ENCODE measurements at places on chromosomes 1 and 21. TPM values are rescaled to one million over a fixed set of nuclear protein-coding genes. Genes with fewer than 3 reads are reported as not detected.

DNA sequence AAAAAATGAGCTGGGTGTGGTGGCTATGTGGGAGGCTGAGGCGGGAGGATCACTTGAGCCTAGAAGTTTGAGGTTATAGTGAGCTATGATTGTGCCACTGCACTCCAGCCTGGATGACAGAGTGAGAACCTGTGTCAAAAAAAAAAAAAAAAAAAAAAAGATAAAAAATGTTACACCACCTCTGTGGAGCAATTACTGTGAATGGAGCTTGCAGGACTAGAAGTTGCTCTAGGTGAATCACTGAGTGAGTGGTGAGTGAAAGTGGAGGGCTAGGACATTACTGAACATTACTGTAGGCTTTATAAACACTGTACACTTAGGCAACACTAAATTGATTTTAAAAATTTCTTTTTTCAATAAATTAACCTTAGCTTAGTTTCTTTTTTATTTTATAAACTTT is 21.9 kb downstream of the TLCD4 start:
- H3K4me1 ChIP-seq = no peaks in the 10 kb centered on the region
- H3K27ac ChIP-seq = no peak overlapping the region
- peaks cover 6% of the 10 kb centered on the region for H3K27me3 ChIP-seq
- no peak for DNase-seq
- H3K36me3 ChIP-seq = no peaks in the 10 kb centered on the region

DNA sequence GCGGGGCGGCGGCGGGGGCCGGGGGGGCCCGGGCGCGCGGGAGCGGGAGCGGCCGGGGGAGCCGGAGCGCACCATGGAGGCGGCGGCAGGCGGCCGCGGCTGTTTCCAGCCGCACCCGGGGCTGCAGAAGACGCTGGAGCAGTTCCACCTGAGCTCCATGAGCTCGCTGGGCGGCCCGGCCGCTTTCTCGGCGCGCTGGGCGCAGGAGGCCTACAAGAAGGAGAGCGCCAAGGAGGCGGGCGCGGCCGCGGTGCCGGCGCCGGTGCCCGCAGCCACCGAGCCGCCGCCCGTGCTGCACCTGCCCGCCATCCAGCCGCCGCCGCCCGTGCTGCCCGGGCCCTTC is 546 bp downstream of the SKI start:
- peaks cover 6% of the 10 kb centered on the region for H3K36me3 ChIP-seq
- H3K27me3 ChIP-seq = no peaks in the 10 kb centered on the region
- peak overlapping the region; percentile 96 for H3K27ac ChIP-seq
- peaks cover 31% of the 10 kb centered on the region for H3K4me1 ChIP-seq
- peak overlapping the region; percentile 92 for H3K4me3 ChIP-seq
- no peak for DNase-seq

- no peak for DNase-seq
- H3K4me1 ChIP-seq = no peaks in the 10 kb centered on the region
- H3K4me3 ChIP-seq = no peak overlapping the region
- H3K27ac ChIP-seq = no peak overlapping the region
- peaks cover 51% of the 10 kb centered on the region for H3K27me3 ChIP-seq
Measured at GRCh38 chr21:35563885-35564451, 496.4 kb downstream of the SETD4 start.

DNA sequence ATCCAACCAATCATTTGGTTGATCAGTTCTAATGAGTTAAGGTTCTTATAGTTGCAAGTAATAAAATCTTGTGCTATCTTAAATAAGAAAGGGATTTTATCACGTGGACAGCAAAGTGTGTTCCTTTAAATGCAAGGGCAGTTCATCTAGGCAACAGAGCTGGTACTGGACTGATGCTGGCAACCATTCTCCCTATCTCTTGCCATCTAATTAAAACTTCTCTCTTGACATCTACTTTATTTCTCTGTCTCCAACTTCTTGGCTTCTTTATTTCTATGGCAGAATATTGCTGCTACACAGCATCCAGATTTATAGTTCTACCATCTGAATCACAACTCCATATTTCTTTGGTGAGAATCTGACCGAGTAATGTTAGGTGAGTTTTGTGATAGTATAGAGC is 115.2 kb upstream of the CACYBP start:
- no peak overlapping the region for H3K4me3 ChIP-seq
- DNase-seq = no peak
- H3K4me1 ChIP-seq = peaks cover 11% of the 10 kb centered on the region
- no peak overlapping the region for H3K27ac ChIP-seq
- H3K36me3 ChIP-seq = peaks cover 2% of the 10 kb centered on the region

- no peak for DNase-seq
- peaks cover 3% of the 10 kb centered on the region for H3K36me3 ChIP-seq
- no peak overlapping the region for H3K4me3 ChIP-seq
- H3K27ac ChIP-seq = no peak overlapping the region
Measured at GRCh38 chr21:45010096-45010495, 64.3 kb upstream of the ADARB1 start.

DNA sequence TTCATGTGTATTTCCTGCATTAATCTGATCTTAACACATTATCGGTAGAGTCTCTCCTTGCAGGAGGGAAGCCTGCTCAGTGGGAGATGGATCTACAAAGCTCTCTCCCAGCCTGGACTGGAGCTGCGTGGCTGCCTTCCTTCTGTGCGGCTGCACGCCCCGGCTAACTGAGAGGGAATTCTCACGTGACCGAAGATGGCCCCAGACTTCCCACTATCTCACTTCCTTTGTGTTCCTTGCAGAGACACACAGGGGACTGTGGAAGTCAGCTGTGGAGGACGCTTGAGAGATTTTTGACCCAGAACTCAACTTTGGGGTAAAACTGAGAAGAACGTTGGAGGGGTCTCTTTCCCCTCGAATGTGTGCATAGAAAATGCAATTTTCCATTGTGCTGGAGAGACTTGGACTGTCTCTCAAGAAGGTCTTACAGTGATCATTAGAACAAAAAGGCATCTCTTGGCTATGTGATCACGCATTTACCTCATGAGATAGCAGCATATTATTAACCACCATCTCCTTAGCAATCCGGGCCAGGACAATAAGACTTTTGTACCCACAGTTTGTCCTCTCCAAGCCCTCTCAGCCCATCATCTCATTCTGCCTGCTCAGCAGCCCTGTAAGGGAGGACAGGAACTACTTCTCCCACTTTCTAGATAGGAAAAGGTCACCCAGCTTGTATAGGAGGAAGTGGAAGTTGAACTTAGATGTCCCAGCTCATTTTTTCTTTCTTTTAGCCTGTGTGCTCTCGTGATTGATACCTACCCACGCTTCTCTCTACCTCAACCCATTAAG is 49.3 kb upstream of the TARBP1 start:
- H3K4me1 ChIP-seq = peaks cover 8% of the 10 kb centered on the region
- H3K36me3 ChIP-seq = peaks cover 2% of the 10 kb centered on the region
- no peak for DNase-seq
- H3K27ac ChIP-seq = no peak overlapping the region
- no peak overlapping the region for H3K4me3 ChIP-seq

GRCh38 chr1:92544756-92545165 is 58.0 kb upstream of the GFI1 start:
- H3K4me3 ChIP-seq = no peak overlapping the region
- no peaks in the 10 kb centered on the region for H3K4me1 ChIP-seq
- H3K27me3 ChIP-seq = no peaks in the 10 kb centered on the region

DNA sequence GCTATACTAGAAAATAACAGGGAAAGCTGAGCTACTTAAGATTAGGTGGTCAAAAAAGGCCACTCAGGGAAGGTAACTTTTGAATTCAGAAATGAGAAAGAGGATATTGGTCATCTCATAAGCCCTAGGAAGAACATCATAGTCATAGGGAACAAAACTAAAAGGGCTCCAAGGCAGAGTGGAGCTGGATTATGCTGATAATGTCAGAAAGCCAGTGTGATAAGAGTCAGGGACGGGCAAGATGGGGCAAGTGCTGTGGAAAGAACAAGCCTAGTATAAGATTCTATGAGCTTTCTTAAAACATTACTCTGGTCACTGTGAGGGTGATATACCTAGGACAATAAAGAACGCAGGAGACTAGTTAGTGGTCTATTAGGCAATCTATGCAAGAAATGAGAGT is 106.6 kb downstream of the DUSP10 start:
- no peaks in the 10 kb centered on the region for H3K36me3 ChIP-seq
- DNase-seq = no peak
- no peak overlapping the region for H3K27ac ChIP-seq
- no peaks in the 10 kb centered on the region for H3K27me3 ChIP-seq
- H3K4me3 ChIP-seq = no peak overlapping the region
- H3K4me1 ChIP-seq = peaks cover 8% of the 10 kb centered on the region

- no peaks in the 10 kb centered on the region for H3K27me3 ChIP-seq
- H3K36me3 ChIP-seq = no peaks in the 10 kb centered on the region
- H3K4me3 ChIP-seq = no peak overlapping the region
- H3K4me1 ChIP-seq = peaks cover 14% of the 10 kb centered on the region
- no peak overlapping the region for H3K27ac ChIP-seq
- DNase-seq = no peak
Measured at GRCh38 chr1:3030663-3031381, 9.6 kb downstream of the ACTRT2 start.

Gene ATAD3B
- total RNA-seq = 45.1 TPM

- H3K4me1 ChIP-seq = peaks cover 25% of the 10 kb centered on the region
- DNase-seq = no peak
- H3K36me3 ChIP-seq = peaks cover 5% of the 10 kb centered on the region
- no peaks in the 10 kb centered on the region for H3K27me3 ChIP-seq
- H3K27ac ChIP-seq = peak overlapping the region; percentile 57
Measured at GRCh38 chr1:206753141-206753540, 17.4 kb upstream of the IL19 start.

Gene SPATA21
- total RNA-seq = not detected

DNA sequence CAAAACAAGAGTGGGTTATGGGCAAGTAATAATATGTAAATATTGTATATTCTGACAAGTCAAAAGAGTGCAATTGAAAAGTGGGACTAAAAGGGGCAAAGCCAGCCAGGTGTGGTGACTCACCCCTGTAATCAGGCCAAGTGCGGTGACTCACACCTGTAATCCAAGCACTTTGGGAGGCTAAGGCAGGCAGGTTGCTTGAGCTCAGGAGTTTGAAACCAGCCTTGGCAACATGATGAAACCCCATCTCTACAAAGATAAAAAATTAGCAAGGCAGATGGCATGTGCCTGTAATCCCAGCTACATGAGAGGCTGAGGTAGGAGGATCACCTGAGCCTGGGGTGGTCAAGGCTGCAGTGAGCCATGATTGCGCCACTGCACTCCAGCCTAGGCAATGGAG is 304.0 kb downstream of the HHIPL2 start:
- no peak overlapping the region for H3K27ac ChIP-seq
- peaks cover 8% of the 10 kb centered on the region for H3K4me1 ChIP-seq
- no peak overlapping the region for H3K4me3 ChIP-seq

DNA sequence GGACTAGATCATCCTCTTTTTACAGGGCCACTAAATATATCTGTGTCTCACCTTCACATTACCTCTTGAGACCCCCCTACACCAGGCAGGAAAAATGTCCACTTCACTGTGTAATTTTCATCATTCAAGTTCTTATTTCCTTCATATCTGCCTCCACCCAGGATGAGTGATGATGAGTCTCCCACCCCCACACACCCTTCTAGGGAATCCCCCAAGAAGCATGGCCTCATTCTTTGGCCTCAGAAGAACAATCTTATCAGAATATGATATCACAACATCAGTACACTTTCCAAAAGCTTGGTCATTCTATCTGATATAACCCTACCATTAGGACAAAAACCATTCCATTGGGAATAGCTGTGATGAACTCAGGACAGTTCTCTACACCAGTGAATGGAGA is 170.3 kb upstream of the DUSP10 start:
- DNase-seq = no peak
- H3K4me3 ChIP-seq = no peak overlapping the region

Gene ZNF648
- not detected for total RNA-seq

DNA sequence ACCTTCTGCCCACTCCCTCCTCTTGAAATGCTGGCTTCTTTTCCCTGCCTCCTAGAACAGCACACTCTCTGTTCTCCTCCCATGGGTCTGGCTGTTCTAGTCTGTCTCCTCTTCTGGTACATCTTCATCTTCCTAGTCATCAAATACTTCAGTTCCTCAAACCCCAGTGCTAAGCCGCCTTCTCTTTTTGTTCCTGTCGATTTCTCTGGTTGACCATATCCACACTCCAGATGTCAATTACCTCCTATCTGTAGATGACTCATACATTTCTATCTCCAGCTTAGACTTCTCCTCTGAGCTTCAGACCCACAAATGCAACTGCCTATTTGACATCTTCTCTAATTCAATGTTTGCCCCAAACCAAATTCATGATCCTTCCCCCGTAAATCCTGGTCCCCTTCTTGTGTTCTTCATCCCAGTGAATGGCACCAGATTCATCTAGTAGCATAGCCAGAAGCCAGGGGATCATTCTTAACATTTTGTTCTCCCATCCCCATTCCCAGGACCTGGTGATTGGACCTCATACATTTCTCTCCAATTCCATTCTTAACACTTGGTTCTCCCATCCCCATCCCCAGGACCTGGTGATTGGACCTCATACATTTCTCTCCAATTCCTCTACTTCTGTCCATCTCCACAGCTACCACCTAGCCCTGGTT is 35.9 kb downstream of the USP24 start:
- peaks cover 4% of the 10 kb centered on the region for H3K36me3 ChIP-seq
- H3K4me3 ChIP-seq = no peak overlapping the region
- peak overlapping the region; percentile 17 for H3K27ac ChIP-seq
- DNase-seq = no peak
- H3K4me1 ChIP-seq = peaks cover 30% of the 10 kb centered on the region

Gene OR2L3
- total RNA-seq = not detected

Gene LCE6A
- total RNA-seq = not detected

Gene TRNAU1AP
- total RNA-seq = 27.9 TPM

Gene PTCH2
- 1.7 TPM for total RNA-seq

DNA sequence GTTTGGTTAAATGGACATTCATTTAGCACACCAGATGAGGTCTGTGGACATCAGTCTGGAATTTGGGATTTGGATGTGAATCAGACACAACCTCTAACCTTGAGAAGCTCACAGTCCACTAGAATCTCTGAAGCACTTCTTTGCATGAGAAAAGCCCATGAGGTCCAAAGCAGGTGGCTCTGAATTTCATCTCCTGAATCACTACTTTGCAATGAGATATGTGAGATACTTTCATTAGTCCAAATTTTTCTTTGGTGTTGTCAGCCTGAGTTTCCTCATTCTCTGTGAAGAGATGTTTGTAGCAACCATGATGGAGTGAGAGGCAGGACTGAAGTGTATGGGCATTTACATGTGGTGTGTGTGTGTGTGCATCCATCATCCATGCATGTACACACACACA is 16.5 kb upstream of the LCE2D start:
- H3K36me3 ChIP-seq = peaks cover 2% of the 10 kb centered on the region
- no peak overlapping the region for H3K27ac ChIP-seq
- no peak overlapping the region for H3K4me3 ChIP-seq
- no peak for DNase-seq
- peaks cover 58% of the 10 kb centered on the region for H3K27me3 ChIP-seq
- H3K4me1 ChIP-seq = no peaks in the 10 kb centered on the region

GRCh38 chr1:24621121-24621520 is 22.0 kb upstream of the SRRM1 start:
- H3K27ac ChIP-seq = no peak overlapping the region
- peaks cover 12% of the 10 kb centered on the region for H3K36me3 ChIP-seq
- H3K4me3 ChIP-seq = no peak overlapping the region
- no peak for DNase-seq
- H3K4me1 ChIP-seq = peaks cover 6% of the 10 kb centered on the region

Gene CDCA8
- 0.70 TPM for total RNA-seq

GRCh38 chr1:236608930-236609726 is 4.8 kb upstream of the HEATR1 start:
- no peak overlapping the region for H3K27ac ChIP-seq
- no peak for DNase-seq
- H3K36me3 ChIP-seq = peaks cover 2% of the 10 kb centered on the region
- H3K4me3 ChIP-seq = no peak overlapping the region
- peaks cover 35% of the 10 kb centered on the region for H3K27me3 ChIP-seq
- peaks cover 4% of the 10 kb centered on the region for H3K4me1 ChIP-seq

GRCh38 chr1:181685211-181685610 is 201.9 kb downstream of the CACNA1E start:
- no peaks in the 10 kb centered on the region for H3K4me1 ChIP-seq
- no peak overlapping the region for H3K4me3 ChIP-seq

Gene CFAP57
- not detected for total RNA-seq

All from T-helper 17 cell (primary cell).